ENCODE measurements at places on chromosomes 5 and 9.

DNA sequence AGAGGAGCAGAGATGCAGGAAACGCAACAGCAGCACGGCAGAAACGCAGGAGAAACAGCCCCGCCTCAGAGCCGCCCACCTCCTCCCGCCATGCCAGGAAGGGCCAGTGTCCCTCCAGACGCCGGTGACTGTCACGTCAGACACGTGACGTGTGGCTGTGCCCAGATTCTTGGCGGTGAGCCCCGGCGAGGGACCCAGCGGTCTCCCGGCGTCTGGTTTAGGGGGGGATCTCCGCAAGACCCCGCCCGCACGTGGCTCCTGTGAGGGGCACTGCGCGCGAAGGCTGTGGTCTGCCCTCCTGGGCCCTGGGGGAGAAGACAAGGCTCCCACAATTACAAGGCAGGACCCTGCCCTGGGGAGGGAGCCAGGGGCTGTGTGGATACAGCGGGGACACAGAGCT, 2.4 kb upstream of the LCN8 start:
- no peak for DNase-seq

DNA sequence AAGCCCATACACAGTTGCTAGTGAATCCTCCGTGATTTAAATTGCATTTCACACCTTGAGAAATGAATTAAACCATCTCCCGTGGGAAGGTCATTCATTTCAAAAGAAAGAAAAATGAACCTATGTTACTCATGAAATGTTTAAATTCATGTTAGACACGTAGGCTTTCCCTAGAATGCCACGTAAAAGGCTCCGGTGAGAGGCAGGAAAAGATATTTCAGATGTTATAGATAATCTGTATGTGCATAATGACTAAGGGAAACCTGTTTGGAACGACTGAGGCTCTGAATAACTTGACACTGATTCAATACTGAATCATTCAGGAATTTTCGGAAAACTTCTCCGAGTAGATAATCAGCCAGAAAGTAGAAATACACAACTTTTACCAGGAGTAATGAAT, 134.3 kb upstream of the ICE1 start:
- no peak for DNase-seq

DNA sequence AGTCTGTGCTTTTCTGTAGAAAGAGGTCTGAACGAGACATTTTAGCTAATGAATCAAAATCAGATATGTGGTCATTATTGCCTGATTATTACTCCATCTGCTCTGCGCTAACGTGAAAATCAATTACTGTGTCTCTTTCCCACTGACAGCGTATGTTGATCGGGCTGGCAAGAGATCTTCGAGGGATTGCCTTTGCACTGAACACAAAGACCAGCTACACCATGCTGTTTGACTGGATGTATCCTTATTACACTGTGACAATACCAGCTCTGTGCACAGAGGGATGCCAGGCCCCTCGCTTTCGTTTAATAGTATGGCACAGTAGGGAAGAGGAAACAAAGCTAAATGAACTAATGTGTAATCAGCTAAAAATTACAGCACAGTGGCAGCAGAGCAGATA, 103.7 kb upstream of the TLX3 start:
- DNase-seq: no peak

- no peak for DNase-seq
Observed at GRCh38 chr9:113899205-113899604, 23.1 kb downstream of the ZNF618 start.

- no peak for DNase-seq
Observed at GRCh38 chr9:130597228-130597627, 17.9 kb downstream of the FUBP3 start.

GRCh38 chr9:125549039-125549438, 158.0 kb downstream of the MAPKAP1 start:
- DNase-seq: no peak

- no peak for DNase-seq
Observed at GRCh38 chr9:79193501-79194223, 378.1 kb upstream of the TLE4 start.

GRCh38 chr5:114325541-114325940, 36.3 kb upstream of the KCNN2 start:
- no peak for DNase-seq

GRCh38 chr5:172235132-172235780, 41.3 kb downstream of the EFCAB9 start:
- no peak for DNase-seq

DNA sequence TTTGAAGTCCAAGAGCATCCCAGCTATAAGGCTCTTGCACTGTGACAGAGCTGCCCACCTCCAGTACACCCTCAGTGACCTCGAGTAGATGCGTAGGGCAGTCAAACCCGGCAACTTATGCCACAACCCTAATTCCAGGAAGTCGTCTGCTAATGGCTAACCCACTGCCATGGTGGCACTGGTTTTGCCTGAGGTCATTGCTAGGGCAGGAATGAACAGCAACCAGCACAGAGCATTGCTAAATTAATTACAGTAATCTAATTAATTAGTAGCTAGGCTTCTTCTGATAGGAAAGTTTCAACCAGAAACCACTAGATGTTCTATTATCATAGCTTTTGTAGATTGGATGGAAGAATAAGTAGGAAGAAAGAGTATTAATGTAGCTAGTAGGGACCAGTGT, 122.8 kb downstream of the DPYSL3 start:
- DNase-seq: no peak

- DNase-seq: no peak
Observed at GRCh38 chr5:42718591-42718990, 38.0 kb upstream of the CCDC152 start.

DNA sequence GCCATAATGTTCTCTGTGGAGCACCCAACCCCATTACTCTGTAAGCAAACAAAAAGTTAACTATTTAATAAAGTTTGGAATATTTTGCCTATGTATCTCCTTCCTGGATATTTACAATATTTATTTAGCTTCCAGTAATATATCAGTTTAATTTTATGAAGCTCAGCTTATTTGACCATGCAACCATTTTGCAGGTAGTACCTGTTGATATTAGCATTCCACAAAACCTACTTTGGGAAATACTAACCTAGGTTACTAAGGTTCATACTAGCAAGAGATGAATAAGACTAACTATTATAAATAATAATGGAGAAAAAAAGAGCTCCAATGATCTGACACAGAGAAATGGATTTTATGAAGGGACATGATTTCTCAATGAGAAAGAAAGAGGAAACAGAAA, 506.4 kb downstream of the PDE4D start:
- no peak for DNase-seq

DNA sequence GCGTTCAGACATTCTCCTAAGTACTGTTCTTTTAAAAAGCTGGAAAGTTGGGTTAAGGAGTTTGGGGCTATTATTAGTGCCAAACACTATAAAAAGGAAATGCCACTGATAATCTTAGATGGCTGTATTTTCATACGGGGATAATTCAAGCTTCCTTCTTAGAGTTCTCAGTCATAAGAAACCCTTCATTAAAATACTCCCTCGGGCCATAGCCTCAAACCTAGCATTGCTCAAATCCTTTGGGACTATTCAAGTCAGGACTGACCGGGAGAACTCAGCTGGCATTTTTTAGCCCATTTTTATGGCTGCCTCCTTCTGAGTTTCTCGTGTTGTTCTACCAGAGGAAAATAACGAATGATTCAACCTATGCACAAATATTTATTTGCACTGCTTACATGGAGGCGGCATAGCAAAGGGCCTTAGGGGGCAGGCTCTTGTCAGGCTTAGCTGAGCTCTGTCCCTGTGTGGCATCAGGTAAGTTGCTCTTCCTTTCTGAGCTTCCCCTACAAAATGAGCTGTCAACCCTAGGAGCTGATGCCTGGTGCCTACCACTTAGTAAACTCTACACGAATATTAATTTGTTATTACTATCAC, 33.5 kb upstream of the ADAM19 start:
- DNase-seq: no peak

- DNase-seq: no peak
Observed at GRCh38 chr9:90301277-90301653, 341.4 kb downstream of the DIRAS2 start.

GRCh38 chr9:78866207-78867132, 569.5 kb downstream of the PSAT1 start:
- no peak for DNase-seq

GRCh38 chr5:76402886-76403765, at the start of gene IQGAP2:
TSS of gene IQGAP2 (plus strand) at chr5:76403285. CDS start at chr5:76403546, 261 bp downstream.
- peak; percentile 72 for DNase-seq

GRCh38 chr5:84028093-84028492, 307.4 kb upstream of the HAPLN1 start:
- DNase-seq: no peak

DNA sequence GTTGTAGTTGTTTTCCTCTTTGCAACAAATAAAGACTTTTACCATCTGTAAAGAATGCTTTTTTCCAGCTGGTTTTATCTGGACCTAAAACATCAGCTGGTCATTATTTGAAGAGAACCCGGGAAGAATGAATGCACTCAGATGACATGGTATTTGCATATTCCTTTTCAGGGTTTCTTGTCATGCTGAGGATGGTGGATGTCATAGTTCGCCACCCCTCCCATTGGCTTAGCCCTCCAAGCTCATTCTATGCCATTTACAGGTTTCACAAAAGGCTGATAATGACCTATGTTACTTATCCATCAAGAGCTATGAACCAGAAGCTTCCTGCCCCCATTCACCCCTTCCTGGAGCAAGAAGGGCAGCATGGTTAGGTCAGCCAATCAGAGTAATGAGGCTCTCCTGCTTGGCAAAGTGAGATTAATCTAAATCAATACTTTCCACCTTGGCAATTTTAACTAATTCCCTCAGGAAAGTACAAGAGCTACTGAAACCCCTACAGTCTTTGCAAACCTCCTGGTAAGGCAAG, 440.5 kb upstream of the TLE4 start:
- no peak for DNase-seq

DNA sequence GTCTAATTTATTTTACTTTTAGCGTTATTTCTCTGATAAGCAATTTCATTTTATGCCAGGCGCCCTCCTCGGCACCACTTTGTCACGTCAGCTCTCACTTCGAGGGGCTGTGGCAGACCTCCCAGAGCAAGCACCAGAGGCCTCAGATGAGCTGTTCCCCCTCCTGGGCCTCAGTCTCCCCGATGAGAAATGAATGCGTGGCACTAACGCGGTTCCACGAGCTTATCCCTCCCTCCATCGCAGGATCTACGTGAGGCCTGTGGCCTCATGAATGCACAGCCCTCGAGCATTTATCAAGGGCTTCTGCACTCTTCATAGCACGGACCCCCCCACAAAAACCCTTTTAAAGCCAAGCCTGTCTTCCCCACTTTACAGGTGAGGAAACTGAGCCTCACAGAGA, 205.2 kb downstream of the CDK5RAP2 start:
- DNase-seq: no peak

GRCh38 chr9:116891424-116891823, 204.3 kb downstream of the TRIM32 start:
- DNase-seq: no peak

GRCh38 chr9:35826071-35826701, 2.3 kb downstream of the FAM221B start:
- no peak for DNase-seq

- DNase-seq: no peak
Observed at GRCh38 chr9:4774209-4774608, 18.5 kb upstream of the RCL1 start.

GRCh38 chr5:172293054-172293744, 9.6 kb upstream of the UBTD2 start:
- peak; percentile 25 for DNase-seq

- no peak for DNase-seq
Observed at GRCh38 chr5:95863383-95863757, 40.8 kb upstream of the GLRX start.

DNA sequence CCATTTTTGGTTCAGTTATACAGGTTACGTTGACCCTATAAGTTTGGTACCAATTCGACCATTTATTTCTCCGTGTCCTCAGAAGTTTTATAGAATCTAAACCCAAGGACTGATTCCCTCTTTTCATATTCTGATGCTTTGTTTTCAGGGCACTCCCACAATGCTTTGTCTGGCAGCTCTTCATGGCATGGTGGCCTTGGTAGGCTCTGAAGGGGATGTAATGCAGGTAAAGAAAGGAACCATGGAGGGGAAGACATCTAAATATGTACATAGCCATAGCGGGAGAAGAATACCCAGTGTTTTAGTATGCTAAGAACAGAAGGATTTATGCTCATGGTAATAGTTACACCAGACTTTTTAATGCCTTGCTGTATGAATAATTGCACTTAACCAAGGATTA, 82.7 kb downstream of the HACD4 start:
- no peak for DNase-seq

DNA sequence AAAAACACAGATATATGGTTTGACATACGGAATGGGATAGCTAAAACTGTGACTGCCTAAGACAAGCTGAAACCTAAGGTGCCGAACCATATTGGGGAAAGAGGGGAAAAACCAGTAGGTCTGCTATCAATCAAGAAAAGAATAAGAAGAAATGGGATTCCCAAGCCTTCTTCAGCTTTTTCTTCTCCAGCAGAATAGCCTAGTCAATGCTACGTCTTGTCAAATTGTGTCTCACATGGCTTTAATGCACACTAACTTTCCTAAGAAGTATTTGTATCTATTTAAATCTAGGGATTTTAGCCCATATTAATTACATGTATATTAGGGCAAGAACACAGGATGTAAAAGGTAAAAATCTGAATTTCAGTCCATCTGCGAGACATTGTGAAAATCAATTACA, 797 bp upstream of the FBXO38 start:
- DNase-seq: no peak

- no peak for DNase-seq
Observed at GRCh38 chr9:72361217-72361616, 3.8 kb downstream of the ZFAND5 start.

- no peak for DNase-seq
Observed at GRCh38 chr9:100306283-100306682, 46.5 kb downstream of the TEX10 start.

GRCh38 chr9:130245474-130245873, 20.1 kb upstream of the HMCN2 start:
- DNase-seq: no peak

- no peak for DNase-seq
Observed at GRCh38 chr5:169742771-169743296, 105.8 kb downstream of the DOCK2 start.

DNA sequence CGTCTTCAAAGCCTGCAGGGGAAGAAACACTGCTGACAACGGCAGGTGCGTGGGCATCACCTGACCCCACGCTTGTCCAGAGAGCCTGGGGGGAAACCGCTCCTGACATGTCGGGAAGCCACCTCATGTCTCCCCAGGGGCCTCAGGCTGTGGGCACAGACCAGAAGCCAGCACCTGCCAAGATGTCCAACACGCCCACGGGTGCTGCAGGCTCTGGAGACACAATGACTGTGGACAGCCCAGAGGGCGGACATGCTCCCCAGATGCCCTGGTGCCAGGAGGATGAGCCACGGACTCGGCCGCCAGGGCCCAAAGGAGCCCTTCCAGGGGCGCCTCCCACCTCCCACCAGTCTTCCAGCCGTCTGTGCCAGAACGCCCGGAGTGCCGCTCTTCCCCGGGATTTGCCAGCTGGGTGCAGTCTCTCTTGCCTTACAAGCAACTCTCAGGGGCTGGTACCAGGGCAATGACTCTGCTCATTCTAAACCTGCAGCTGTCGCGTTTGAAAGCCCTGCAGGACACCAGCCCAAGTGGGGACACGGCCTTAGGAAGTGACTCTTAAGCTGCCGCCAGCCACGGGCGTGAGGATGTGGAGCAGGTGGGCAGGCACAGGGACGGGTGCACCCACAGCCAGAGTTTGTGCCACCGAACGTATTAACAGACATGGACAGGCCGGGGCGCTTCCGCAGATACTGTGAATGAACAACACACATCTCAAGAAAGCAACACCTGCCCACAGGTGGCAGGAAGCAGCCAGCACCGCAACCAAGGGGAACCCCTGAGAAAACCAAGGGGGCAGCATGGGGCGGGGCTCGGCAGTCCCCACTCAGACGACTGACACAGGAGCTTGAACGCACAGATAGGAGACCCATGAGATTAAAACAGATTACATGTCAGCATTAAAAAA, 6.8 kb upstream of the LHX3 start:
- DNase-seq: no peak
